ENCODE measurements at places on chromosomes 1 and 21.

DNA sequence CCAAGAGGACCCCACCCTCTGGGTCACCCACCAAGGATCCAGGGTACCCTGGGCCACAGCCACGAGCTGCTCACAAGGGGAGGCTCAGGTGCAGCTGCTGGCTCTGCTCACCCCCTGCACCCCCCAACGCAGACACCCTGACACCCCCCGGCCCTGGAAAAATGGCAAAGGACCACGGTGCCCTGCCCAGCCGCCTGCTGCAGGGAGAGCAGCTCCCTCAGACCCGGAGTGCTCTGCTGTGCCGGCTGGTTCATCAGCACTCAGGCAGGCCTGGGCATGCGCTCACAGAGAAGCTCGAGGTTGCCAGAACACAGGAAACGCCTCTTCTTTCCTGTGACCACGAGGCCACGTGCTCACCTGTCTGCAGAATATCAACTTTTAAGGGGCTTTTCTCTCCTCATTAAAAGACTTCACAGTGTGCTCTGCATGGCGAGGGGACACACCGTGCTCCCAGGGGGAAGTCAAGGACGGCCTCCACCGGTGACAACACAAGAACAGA lies 4.3 kb upstream of the C1QTNF12 start:
- DNase-seq, result no peak

GRCh38 chr1:3864884-3865283 lies 7.6 kb downstream of the DFFB start:
- DNase-seq, result no peak

DNA sequence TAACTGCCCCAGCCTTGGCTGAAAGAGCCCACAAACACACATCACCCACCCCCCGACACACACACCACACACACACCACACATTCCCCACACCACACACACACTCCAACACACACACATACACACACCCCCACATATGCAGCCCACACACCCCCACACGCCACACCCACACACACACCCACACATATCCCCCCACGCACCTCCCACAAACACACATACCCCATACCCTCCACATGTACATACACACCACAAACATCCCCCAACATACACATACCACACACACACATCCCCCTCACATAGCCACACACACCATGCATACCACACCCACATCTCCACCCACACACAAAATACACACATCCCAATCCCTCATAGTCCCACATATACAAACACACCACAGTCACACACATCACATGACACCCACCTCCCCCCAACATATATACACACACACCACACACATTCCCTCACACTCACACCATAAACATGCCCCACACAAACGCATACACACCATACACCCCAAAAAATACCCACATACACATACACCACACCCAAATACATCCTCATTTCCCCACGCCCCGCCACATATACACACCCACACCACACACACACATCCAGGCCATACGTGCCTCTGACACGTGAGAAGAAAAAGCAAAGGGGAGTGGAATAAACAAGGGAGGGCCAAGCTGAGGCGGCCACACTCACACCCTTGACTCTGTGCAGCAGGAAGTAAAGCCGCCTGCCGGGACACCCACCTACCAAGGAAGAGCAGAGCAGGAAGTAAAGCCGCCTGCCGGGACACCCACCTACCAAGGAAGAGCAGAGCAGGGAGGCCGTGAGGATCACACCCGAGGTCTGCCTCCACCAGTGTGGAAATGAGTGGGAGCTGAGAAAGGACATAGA lies 53.7 kb downstream of the HSF2BP start:
- no peak for DNase-seq

DNA sequence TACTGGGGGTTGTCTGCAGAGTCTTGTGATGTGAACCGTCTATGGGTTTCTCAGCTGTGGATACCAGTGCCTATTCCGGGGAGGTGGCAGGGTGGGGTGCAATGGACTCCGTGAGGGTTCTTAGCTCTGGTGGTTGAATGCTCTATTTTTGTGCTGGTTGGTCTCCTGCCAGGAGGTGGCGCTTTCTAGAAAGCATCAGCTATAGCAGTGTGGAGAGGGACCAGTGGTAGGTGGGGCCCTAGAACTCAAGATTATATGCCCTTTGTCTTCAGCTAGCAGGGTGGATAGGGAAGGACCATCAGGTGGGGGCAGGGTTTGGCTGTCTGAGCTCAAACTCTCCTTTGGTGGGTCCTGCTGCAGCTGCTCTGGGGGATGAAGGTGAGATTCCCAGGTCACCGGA lies 127.3 kb upstream of the PLD5 start:
- DNase-seq, result no peak

DNA sequence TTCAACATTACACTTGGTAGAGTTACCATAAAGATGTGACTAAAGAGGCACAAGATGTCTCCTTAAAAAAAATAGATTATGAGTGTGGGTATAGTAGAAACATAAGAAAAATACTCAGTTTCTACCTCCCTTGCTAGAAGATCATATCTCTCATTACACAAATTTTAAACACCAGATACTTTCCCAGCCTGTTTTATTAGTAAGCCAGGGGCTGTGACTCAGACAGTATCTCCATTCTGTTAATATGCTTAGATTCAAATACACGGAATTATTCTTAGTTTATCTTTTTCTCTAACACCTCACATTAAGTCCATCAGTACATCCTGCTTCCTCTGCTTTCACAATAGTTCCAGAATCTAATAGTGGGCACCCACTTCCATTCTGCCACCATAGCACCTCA lies 561.8 kb upstream of the ADAMTS5 start:
- DNase-seq, result no peak

DNA sequence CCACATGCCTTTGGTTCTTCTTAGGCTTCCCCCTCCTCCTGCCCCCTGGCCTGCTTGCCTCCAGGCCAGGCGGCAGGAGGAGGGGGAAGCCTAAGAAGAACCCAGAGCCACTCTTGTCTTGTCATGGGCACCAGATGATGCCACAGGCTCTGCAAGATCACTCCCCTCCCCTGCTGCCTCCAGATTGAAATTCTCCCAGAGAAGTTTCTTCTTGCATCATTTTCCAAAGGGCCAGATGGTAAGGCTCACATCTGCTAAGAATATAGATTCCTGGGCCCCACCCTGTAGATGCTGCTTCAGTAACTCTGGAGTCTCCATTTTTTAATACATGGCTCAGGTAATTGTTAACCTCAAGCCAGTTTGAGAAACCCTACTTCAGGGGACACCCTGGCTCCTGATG lies 60.8 kb downstream of the FAM163A start:
- no peak for DNase-seq

DNA sequence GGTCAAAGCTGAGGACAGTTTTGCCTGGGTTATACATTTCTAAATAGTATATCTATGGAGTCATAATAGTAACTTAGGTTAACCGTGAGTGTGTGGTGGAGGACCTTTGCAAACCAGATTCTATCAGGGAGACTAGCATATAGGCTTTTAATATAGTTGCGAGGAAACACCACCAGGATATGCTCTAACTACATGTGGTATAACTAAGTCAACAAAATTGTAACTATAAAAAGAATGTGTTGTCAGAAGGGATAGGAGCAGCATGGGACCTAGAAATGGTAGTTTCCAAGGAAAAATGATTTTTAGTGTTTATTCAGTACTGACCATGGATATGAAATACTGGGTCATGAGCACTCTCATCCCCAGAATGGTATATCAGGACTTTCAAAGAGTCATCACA lies 338.1 kb downstream of the TGFB2 start:
- no peak for DNase-seq

GRCh38 chr1:74729741-74730478 lies 2.9 kb downstream of the CRYZ start:
- peak; percentile 72 for DNase-seq

GRCh38 chr1:180264595-180264994 lies 34.5 kb downstream of the LHX4 start:
- DNase-seq, result no peak

- no peak for DNase-seq
Measured at GRCh38 chr1:225890346-225891228, 1.6 kb upstream of the LEFTY1 start.

DNA sequence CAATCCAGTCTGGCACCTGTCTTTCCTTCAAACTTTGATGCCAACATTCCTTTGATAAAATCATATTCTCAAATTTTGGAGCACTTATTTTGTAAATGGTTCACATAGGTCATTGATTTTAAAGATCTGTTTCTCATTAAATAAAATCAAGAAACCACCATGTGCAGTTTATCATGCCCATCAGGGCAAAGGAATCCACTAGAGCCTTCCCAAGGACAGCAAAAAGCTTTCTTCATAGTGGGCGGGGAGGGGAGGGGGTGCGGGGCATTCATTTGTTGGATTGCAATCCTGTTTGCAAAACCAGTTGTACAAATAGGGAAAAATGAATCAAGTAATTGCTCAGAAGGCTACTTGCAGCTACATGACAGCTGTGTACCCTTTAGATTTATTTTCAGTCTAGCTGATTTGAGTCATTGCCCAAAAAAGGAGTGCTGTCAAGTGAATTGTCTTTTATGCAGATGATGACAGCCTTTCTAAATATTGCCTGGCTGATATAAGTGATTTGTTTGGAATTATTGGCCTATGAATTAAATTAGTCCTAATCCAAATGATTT lies 23.0 kb downstream of the LRRC8B start:
- DNase-seq, result peak; percentile 71

GRCh38 chr1:29496701-29497100 lies 260.4 kb downstream of the PTPRU start:
- no peak for DNase-seq

GRCh38 chr1:1539310-1540089 lies 924 bp downstream of the TMEM240 start:
- DNase-seq, result peak; percentile 30

DNA sequence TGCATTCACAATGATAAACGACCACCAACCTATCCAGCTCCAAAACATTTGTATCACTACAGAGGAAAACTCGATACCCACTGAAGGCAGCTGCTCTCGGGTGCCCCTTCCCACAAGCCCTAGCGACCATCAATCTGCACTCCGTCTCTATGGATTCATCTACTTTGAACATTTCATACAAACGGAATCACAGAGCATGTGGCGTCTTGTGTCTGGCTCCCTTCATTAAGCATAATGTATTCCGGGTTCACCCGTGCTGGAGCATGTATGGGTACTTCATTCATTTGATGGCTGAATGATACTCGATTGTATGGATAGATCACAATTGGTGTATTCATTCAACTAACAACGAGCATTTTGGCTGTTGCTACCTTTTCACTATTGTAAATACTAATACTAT lies 340.2 kb downstream of the SMYD3 start:
- DNase-seq, result no peak

GRCh38 chr21:31555741-31556191 lies 103.7 kb upstream of the SOD1 start:
- DNase-seq, result no peak

GRCh38 chr1:165463978-165464377 lies 19.1 kb upstream of the RXRG start:
- DNase-seq, result no peak

DNA sequence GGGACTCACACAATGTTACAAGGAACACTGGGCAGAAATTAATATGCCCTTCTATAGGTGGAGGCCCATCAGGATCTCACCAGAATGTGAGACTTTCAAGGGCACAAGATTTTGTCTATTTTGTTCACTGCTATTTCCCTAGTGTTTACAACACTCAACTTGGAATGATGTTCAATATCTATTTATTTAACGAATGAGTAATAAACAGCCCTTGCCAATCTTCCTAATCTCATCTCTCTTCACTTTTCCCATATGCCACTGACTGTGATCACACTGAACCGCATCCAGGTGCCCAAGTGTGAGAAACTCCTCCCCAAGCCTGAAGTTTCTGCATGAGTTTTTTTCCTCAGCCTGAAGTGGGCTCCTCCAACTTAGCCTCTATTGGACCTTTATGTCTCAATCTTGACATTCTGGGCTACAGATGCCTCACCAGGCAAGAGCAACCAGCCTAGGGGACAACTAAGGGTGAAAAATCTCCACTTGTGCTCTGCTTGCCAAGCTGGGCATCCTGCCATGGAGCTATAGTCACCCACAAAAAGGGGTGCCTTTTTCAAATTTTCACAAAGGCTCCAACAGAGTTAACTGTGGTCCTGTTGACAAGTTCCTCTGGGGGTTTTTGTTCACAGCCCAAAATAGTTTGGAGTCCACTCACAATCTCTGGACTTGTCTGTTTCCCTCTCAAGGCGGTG lies 105.6 kb downstream of the PLPP3 start:
- no peak for DNase-seq

DNA sequence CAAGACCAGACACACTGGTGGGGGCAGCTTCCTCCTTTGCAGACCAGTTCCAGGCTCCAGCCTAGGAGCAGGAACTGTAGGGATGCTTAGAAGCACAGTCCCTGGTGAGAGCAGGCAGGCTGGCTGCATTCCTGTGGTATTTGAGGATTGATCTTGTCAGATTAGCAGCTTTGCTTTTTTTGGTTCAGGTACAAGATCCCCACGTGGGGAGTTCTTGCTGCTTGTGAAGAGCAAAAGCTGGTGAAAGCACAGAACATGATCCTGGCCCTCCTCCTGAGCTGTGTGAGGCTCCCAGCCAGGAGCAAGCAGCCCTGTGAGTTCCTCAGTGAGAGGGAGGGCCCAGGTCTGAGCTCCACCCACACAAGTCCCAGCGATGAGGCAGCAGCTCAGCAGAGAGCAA lies 75.3 kb upstream of the ARTN start:
- peak; percentile 100 for DNase-seq

- DNase-seq, result no peak
Measured at GRCh38 chr1:19780267-19780877, 19.3 kb downstream of the TMCO4 start.

DNA sequence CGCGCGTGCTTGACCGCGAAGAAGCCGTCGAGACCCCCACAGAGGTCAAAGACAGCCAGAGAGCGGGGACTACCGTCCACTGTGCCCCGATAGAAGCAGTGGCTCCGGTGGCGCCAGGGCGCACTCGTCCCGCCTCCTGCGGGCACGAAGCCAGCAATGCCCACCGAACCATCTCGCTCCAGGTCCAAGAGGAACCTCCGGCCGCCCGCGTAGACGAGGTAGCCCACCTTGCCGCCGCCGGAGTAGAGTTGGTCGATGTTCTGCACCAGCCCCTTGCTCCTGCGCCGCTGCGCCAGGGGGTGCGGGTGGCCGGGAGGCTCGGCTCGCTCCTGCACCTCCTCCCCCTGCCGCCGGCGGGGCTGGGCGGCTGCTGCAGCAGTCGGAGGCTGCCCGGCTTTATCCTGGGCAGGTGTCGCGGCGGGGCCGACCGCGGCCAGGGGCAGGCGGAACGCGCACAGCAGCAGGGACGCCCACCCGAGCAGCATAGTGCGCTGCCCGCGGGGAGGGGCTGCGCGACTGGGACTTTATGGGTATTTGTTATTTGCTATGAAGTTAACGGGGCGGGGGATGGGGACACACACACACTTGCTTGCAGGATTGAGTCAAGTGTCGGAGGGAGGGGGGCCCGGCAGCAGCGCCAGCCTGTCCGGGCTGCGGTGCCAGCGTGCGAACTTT lies 844 bp downstream of the ADAMTS5 start:
- DNase-seq, result no peak

DNA sequence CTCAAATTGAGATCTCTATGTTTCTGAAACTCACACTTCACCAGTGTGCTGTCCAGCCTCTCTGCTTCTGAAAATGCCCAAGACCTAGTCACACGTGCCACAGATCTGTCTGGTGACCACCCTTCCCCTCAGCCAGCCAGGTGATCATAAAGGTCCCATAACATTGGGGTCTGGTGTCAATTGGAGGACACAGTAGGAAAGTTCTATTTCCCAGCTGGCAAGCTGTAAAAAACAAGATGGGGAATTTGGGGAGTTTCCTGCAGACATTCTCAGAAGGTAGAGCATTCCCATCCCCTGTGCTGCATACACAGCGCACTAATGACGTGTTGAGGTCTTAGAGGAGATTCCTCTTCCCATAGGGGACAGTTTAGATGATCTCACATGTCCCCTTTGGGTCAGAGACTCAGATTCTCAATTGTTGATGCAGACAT lies 50.1 kb downstream of the RPS6KA1 start:
- DNase-seq, result no peak
